IPS DF 6.9 (cell line): ENCODE measurements at places on chromosomes 3 and 15.

DNA sequence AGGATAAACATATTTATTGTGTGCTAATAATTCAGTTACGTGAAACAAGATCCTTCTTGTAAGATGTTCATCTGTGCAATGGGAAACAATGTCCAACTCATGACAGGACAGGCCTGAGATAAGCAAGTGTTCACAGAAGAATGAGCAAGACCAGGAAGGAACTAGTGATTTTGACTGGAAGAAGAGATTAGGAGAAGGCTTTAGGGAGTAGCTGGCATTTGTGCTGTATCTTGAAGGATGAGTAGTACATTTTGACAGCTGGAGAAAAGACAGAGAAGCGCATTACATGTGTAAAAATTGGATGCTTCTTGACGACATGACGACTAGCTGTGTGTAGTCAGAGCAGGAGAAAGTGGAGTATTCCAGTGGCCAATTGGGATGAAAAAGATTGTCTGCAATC is 48.4 kb downstream of the GBE1 start:
- DNase-seq: no peak

DNA sequence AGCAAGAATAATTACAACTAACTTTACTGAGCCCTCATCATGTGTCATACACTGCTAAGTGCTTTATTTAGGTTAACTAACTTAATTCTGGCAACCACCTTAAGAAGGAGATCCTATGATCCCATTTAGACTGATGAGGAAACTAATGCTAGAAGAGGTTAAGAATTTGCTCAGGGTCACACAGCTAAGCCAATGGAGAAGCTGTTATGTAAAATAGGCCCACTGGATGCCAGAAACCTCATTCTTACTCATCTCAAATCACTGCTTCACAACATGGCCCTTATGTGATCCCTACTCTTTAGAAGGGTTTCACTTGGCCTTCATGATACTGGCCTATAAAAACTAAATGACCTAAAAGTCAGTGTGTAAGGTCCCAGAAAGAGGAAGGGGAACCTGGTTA is 41.2 kb downstream of the IMPG2 start:
- no peak for DNase-seq

DNA sequence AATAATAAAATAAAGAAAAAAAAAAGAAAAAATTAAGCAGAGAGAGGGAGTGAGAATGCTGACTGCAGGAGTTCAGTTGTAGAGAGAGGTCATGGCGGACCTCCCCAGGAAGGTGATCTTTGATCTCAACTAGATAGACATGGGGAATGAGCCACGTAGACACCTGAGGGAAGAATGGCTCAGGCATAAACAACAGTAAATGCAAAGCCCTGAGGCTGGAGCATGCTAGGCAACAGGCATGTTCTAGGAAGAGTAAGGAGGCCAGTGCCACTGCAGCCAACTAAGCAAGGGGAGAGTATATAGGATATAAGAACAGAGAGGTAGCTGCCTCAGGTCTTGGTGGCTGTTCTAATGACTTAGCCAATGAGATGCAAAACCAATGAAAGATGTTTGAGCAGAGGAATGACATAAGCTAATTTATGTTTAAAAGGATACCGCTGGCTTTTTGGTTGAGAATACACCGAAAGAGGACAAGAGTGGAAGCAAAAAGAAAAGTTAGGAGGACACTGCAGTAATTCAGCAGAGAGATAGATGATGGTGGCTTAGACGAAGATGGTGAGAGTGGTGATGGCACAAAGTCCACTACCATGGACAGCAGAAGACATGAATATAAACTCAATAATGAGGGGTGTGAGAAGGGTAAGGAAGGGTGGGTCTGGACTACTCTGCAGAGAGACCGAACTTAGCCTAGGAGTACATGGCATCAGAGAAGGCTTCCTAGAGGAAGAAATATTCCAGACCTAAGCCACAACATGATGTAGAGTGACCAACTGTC is 174.6 kb downstream of the P3H2 start:
- DNase-seq: no peak

GRCh38 chr15:49895347-49896223 is 223.4 kb downstream of the ATP8B4 start:
- no peak for DNase-seq

DNA sequence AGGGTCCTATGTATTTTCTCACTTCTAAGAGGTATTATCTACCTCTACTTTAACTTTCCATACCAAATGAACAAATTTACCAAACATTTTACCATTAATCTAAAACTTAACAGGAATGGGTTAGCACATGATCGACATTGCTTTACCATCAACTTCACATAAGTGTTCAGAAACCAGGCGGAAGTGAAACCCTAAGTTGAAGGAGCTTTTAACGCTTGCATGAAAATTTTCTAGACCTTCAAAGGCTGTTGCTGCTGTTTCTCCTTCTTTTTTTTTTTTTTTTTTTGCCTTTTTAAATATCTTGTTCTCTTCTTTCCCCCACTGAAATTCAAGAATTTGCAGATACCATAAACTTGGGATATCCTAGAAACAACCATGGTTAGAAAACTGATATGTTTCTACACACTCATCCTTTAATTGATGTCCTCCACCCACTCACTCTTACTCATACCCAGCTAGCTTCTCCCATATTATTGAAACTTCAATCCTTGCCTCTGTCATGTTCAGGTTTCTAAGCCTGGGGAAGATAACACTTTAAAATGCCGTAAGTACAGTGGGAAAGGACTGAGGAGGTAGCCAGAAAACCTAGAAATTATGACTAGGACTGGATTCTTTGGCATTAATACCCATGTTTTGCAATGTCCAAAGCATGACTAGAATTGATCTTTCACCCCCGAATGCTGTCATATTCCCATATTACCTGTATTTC is 24.7 kb downstream of the MYO5A start:
- DNase-seq: no peak

GRCh38 chr15:79078003-79078402 is 12.6 kb downstream of the RASGRF1 start:
- no peak for DNase-seq

- no peak for DNase-seq
Measured at GRCh38 chr3:14725013-14725412, 50.1 kb downstream of the C3orf20 start.

DNA sequence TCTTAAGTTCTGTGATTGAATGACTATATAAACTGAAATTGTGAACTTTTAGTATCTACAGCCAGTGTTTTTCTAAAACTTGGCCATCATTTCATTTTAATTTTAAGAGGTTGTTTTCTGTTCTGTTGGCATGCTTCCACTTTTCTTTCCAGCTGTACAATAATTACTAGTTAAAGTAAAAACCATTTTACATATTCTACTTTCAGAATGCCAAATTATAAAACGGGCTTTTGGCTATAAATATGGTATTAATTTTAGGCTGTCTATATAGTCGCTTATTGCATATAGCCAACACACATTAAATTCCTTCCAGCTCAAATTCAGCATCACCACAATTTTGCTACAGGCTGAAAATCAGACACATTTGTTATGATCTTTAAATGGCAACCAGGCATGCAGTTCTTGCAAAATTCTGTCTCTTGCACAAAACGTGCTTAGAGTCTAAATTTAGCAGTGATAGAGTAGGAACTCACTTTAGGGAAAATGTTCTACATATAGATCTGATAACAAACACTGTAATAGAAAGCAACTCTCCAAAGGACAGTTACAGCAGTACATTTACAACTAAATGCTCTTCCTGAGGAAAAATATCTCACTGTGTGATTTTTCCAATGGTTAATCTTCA is 81.1 kb downstream of the BTD start:
- no peak for DNase-seq

DNA sequence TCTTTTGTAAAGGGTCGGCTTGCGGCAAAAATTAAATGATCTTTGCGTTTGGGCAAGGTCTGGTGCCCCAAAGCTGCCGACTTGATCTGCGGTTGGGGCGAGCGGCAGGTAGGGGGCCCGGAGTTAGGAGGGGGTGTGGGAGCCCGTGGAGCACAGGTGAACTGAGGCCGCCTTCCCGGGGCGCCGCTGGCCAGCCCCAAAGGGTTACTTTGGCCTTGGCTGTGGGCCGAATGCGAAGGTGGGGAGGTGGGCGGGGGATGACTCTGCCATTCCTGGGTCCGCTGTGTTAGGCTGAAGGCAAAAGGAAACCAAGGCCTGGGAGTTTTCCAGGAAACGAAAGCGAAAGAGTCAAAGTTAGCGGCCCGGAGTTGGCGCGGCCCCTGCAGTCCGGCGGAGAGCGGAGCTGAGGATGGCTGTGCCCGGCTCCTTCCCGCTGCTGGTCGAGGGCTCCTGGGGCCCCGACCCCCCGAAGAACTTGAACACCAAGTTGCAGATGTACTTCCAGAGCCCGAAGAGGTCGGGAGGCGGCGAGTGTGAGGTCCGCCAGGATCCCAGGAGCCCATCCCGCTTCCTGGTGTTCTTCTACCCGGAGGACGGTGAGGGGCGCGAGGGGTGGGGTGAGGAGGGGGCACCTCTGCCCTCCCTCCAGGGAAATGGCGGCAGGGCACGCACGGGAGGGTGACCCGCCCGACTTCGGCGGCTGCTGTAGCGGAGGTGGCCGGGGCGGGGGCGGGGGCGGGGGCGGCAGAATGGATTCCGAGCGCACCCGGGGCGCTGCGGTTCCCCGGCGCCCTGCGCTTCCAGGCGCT is at the start of gene PARP14:
Gene PARP14, plus strand, starts transcription at position 365 of the 809 bp plus-strand sequence. Its CDS starts 45 bp downstream, at position 410.
- DNase-seq: no peak

DNA sequence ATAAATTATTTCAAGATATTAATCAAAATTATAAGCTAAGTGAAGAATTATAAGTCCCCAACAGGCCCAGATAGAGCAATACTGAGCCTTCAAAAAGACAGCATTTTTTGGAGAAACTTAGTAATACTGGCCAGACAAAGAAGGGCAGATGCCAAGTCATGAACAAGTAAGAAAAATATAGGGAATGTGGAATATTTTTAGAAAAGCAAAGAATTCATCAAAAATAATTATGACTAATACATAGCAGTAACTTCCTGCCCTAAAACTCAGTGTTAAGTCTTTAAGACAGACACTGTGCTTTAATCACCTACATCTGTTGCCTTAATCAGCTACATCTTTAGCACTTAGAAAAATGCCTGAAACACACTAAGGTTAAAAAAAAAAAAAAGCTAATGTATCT is 31.2 kb downstream of the DPH6 start:
- DNase-seq: no peak

- no peak for DNase-seq
Measured at GRCh38 chr15:70035051-70035718, 62.5 kb downstream of the TLE3 start.

- no peak for DNase-seq
Measured at GRCh38 chr3:87201727-87202126, 25.4 kb upstream of the CHMP2B start.

- DNase-seq: no peak
Measured at GRCh38 chr3:82416830-82417229, 655.4 kb upstream of the GBE1 start.

DNA sequence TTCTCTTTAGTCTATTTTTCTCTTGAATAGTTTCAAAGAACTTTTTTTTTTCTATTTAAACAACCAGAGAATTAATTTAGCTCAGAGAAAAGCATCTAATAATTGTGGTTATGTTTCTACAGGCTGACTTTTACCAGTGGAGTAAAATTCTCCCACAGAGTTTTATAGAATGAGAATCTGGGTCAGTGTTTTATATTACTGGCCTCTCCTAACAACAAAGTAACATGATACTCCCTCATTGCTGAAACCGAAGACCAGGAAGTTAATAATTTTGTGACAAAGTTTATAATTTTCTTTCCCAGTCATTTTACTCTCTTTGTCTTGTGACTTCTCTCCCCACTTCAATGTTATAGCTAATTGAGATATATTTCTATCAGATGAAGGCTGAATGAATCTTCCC is 946.9 kb downstream of the EPHA3 start:
- DNase-seq: no peak

DNA sequence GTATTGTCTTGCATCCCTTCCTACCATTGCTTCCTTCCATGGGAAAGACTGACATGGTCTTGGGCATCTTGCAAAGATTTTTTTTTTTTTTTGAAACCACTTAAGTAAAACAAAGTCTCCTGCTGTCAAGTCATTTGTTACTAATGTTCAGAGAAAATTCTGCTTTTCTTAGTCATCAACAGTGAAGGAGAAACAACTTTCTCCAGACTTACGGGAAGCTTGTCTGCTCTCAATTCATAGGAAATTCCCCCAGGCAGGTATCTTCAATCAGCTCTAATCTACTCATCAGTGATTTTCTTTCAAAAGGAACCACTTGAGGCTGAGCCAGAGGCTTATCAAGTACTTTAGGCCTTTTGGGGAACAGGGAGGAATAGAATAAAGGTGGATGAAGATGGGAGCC is 15.9 kb upstream of the DRD3 start:
- no peak for DNase-seq

DNA sequence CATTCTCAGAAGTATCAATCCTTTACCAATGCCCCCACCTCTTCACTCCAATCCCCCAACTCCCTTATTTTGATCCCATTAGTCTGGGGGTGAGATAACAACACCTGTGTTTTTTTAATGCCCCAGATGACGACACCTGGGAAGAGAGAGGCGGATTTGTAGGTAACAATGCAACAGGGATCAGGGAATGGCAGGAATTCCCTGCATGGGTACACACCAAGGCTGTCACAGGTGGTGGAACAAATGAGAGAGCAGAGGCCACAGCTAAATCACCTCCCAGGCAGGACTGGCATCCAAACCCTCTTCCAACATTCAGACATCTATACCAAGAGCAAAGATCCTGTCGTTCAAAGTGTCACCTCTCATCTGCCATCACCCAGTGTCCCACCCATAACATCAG is 319.2 kb upstream of the TRIM42 start:
- DNase-seq: no peak

DNA sequence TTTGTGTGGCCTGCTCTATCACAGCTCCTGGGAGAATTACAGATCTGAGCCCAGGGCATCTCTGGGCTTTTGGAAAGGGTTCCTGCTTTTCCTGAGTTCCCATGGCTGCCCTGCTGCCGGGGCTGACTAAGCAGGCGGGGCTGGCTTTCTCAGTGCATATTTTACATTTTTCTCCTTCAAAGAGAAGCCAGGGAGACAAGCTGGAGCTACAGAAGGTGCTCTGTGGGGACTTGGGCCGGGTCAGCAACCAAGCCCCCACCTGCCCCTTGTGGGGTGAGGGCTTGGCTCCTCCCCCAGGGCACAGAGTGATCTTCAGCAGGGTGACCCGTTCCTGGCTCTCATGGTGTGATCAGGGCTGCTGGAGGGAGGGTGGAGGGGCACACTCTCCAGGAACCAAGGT is 17.4 kb downstream of the ABTB1 start:
- DNase-seq: no peak

DNA sequence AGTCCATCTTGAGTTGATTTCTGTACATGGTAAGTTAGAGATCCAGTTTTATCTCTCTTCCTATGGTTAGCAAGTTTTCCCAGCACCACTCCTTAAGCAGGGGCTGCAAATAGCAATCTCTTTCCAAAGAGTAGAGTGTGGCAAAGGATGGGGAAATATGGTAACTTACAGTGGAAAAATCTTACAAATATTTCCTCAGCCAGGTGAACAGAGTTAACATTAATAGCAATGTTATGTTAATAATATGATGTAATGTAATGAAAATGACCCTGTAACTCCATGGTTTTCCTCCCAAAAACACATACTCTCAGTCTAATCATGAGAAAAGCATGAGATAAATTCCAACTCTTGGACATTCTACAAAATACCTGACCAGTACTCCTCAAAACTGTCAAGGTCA is 30.4 kb downstream of the FSIP1 start:
- no peak for DNase-seq
